T-cell (primary cell): ENCODE measurements at places on chromosomes 7 and 10. TPM values are rescaled to one million over a fixed set of nuclear protein-coding genes. Genes with fewer than 3 reads are reported as not detected.

GRCh38 chr10:50394832-50395231, 143.5 kb upstream of the ASAH2 start:
- DNase-seq, result no peak
- H3K4me1 ChIP-seq, result peaks cover 10% of the 10 kb centered on the region
- H3K4me3 ChIP-seq, result no peak overlapping the region
- no peaks in the 10 kb centered on the region for H3K27me3 ChIP-seq
- H3K27ac ChIP-seq, result no peak overlapping the region
- H3K36me3 ChIP-seq, result peaks cover 3% of the 10 kb centered on the region

DNA sequence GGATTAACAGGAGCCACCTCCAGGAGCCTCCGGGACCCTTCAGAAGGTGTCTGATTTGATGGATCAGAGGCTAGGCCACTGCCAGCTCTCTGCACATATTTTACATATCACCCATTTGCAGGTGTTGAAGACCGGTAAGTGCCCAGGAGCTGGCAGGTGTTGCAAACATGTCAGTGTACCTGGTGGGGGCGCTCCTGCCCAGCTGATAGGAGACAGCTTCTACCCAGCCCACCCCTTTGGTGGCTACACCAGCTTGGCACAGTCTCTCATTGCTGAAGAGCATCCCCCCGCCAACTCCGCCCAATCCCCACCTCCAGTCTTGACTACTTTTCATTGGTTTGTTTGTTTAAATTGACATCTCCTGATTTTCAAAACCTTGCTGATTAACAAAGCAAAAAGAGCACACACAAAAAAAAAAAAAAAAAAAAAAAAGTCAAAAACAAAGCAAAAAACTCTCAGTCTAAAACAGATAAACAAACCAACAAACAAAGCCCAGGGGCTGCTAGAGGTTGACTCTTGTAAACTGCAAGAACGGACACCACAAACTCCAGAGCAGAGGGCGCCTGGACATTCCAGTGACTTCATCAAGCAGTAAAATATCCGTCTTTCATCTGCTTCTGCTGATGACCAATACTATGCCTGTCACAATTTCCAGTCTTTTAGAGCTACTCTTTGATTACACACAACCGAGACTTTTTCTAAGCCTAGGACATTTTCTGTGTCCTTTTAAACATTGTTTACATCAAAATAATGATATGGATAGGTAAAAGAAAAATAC, 275.3 kb downstream of the NRG3 start:
- H3K4me1 ChIP-seq, result no peaks in the 10 kb centered on the region
- no peak overlapping the region for H3K4me3 ChIP-seq
- H3K27me3 ChIP-seq, result no peaks in the 10 kb centered on the region
- DNase-seq, result no peak
- no peak overlapping the region for H3K27ac ChIP-seq

DNA sequence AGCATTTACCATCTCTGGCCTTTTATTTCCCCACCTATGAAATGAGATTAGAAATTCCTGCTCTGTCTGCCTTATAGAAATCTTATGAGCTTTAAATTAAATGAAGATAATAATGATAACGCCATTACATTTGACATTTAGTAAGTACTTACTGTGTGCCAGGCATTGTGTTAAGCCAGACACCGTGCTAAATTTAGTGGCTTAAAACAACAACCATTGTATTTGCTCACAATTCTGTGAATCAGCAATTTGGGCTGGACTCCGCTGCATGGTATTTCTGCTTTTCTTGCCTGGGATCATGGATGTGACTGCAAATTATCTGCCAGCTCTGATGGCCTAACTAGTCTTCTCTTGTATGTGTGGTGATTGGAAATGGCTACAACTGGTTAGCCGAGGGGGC, 56.4 kb upstream of the CCDC6 start:
- DNase-seq, result no peak
- no peak overlapping the region for H3K27ac ChIP-seq
- H3K4me1 ChIP-seq, result no peaks in the 10 kb centered on the region
- H3K27me3 ChIP-seq, result no peaks in the 10 kb centered on the region
- H3K4me3 ChIP-seq, result no peak overlapping the region

SPDYE9 gene
- total RNA-seq, result not detected

DNA sequence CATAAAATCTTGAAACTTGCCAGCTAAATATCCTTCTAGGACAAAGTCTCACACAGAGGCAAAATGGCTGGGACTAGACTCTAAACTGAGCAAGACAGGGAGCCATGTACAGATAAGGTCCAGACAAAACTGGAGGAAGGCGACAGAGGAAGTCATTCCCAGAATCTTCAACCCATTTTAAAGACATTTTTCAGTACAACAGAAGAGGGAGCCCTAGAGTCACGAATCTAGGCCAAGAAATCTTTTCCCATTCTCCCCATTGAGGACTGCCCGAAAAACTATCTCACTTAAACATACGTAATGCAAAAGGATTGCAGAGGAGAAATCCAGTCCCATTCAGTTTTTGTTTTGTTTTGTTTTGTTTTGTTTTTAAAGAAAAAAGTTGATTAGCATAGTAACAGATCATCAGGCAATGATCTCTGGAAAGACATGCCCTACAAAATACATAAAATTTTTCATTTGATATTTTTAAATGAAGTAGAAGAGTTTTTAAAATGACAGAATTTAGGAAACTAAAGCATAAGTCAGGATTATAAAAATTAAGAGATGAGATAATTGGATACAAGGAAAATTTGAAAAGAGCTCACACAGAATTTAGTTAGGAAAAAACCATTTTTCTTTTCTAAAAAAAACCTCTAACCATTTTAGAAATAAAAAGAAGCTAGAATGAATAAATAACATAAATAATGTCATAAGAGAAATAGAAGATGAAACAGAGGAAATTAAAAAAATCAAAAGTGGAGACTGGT, 16.9 kb upstream of the PRF1 start:
- H3K4me3 ChIP-seq, result no peak overlapping the region
- DNase-seq, result no peak
- H3K27me3 ChIP-seq, result no peaks in the 10 kb centered on the region
- no peaks in the 10 kb centered on the region for H3K36me3 ChIP-seq

GRCh38 chr10:51663086-51663485, 36.3 kb downstream of the CSTF2T start:
- H3K27me3 ChIP-seq, result no peaks in the 10 kb centered on the region
- no peaks in the 10 kb centered on the region for H3K36me3 ChIP-seq
- DNase-seq, result no peak
- H3K4me3 ChIP-seq, result no peak overlapping the region
- no peak overlapping the region for H3K27ac ChIP-seq

GRCh38 chr7:158976468-158976848, 120.1 kb downstream of the DYNC2I1 start:
- peaks cover 31% of the 10 kb centered on the region for H3K4me1 ChIP-seq
- H3K4me3 ChIP-seq, result peak overlapping the region; percentile 47
- no peaks in the 10 kb centered on the region for H3K36me3 ChIP-seq

DNA sequence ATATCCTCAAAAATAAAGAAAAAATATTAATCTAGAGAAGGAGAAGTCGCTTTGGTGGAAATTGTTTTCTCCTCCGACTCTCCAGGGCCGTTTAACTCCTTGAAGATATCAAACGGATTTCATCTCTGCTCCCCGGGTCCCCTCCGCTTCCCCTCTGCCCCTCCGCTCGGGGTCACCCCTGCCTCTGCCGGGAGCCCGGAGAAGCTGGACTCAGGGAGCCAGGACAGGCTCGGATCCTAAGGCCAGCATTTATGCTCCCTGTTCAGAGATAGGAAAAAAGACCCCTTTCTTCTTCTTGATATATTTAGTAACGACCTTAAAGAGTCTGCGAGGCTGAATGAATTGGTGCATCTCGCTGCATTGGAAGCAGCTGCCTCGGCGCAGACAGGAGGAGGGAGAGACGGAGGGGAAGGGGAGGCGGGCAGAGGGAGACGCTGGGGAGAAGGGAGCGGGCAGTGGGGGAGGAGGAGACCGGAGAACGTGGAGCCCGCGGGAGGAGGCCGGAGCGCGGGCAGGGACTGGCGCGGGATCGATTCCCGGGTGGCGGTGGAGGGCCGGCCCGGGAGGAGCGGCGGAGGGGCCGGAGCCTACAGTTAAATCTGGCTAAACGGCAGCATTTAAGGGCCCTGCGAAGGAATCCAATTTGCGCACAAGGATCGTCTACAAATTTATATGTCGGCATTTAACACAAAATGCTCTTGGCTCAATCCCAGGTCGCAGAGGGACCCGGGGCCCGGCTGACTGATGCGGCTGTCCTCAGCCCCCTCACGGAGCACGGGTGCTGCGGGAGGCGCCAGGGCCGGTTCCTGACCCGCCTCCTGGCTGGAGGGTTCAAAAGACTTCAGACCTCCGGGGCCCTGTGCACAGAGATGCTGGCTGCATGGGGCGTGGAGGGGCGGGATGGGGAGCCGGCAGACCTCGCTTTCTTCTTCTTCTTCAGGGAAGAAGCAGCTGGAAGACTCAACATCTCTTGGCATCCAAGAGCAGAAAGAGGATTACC, 55.6 kb downstream of the CRTAC1 start:
- H3K4me1 ChIP-seq, result no peaks in the 10 kb centered on the region
- no peak overlapping the region for H3K27ac ChIP-seq
- no peak for DNase-seq
- H3K27me3 ChIP-seq, result peaks cover 52% of the 10 kb centered on the region

DNA sequence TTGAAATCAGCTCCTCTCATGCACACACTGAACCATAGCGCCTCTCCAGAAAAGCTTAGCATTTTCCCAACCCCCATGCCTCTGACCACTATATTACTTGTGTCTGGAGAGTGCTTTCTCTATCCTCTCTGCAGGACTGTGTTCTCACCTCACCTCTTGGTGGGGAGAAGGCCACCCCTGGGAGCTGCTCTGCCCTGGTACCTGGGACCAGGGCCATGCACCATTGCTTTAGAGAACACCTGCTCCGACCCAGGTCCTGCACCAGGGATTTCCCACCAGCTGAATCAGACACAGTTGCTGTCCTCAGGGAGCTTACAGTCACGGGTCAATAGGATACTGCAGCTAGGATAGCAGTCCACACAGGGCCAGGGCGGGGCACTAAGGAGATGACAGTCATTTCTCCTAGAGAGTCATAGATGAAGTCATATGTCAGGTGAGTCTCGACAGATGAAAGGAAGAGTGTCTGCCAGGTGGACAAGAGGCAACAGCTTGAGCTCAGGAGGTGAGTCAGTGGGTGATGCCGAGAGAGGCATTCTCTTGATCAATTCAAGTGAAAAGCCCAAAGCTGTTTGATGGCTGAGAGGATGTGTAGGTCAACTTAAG, 619 bp upstream of the LMTK2 start:
- peaks cover 10% of the 10 kb centered on the region for H3K4me1 ChIP-seq
- H3K27ac ChIP-seq, result no peak overlapping the region
- H3K36me3 ChIP-seq, result no peaks in the 10 kb centered on the region

DNA sequence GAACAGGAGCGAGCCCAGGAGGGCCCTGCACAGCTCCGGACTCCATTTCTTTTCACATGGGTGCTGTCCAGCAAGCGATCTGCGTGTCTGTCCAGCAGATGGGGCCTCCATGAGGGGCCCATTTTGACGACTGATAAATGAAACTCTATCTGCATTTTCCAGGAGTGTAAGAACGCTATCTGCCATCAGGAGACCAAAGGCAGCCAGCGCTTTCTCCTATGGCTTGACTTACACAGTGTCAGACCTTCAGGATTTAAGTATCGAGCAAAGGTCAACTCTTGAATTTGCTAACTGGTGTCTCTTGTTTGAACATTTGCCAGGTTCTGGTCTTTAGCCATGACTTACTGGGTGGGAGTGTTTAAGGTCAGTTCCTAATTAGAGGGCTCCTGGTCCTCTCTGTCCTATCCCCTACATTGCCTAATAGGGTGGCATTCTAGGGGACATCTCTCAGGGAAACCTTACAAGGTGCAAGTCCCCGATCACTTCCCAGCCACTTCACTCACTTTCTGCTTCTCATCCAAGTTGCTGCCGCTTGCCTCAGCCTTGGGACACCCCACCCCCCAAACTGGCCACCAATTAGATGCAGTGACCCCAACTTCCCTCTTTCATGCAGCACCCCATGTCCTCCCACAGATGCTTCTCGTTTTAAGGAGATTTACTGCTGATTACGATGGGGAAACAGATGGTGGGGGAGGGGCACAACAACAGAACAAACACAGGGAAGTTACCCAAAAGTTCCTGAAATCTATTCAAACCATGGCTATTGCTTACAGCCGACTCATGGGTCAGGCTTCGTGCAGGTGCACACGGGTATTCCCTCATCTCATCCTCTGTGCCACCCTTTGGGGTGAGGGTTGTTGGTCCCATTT, 20.0 kb downstream of the VSIR start:
- H3K4me1 ChIP-seq, result peaks cover 100% of the 10 kb centered on the region
- H3K27me3 ChIP-seq, result no peaks in the 10 kb centered on the region
- no peak for DNase-seq
- peak overlapping the region; percentile 93 for H3K27ac ChIP-seq

- no peak for DNase-seq
- no peak overlapping the region for H3K4me3 ChIP-seq
- H3K4me1 ChIP-seq, result no peaks in the 10 kb centered on the region
- H3K27me3 ChIP-seq, result no peaks in the 10 kb centered on the region
- H3K27ac ChIP-seq, result no peak overlapping the region
- H3K36me3 ChIP-seq, result no peaks in the 10 kb centered on the region
Measured at GRCh38 chr7:12317675-12318074, 86.0 kb downstream of the VWDE start.

COL17A1 gene
- total RNA-seq, result not detected

- no peak overlapping the region for H3K27ac ChIP-seq
- H3K4me1 ChIP-seq, result no peaks in the 10 kb centered on the region
- no peaks in the 10 kb centered on the region for H3K36me3 ChIP-seq
- H3K4me3 ChIP-seq, result no peak overlapping the region
Measured at GRCh38 chr7:42014625-42015618, 222.1 kb downstream of the GLI3 start.

DNA sequence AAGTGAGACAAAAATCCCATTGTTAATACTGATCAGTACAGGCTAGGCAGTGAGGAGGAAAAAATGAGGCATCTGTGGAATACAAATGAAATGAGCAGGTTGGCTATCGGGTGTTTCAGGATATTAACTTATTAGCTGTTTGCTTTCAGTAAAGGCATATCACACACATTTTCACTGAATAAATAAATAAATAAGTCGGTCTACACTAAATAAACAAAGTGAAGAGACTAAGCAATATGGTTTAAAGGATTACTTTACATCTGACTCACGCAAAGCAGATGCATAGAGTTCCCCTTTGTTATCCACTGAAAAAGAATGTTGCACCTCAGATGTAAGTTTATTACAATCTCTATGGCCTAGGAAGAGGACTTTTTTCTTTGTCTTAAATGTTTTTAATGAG, 6.3 kb upstream of the SEMA3A start:
- no peak for DNase-seq
- H3K4me3 ChIP-seq, result no peak overlapping the region
- no peak overlapping the region for H3K27ac ChIP-seq
- H3K4me1 ChIP-seq, result no peaks in the 10 kb centered on the region
